ENCODE measurements at places on chromosomes 7 and 10.

- no peak for DNase-seq
Measured at GRCh38 chr10:119418362-119418761, 124.2 kb downstream of the RGS10 start.

GRCh38 chr10:16592378-16592777, 70.7 kb upstream of the C1QL3 start:
- DNase-seq = no peak

GRCh38 chr7:159023746-159024145, 120.9 kb downstream of the VIPR2 start:
- DNase-seq = no peak

- DNase-seq = no peak
Measured at GRCh38 chr7:143256932-143257331, 6.3 kb upstream of the GSTK1 start.

DNA sequence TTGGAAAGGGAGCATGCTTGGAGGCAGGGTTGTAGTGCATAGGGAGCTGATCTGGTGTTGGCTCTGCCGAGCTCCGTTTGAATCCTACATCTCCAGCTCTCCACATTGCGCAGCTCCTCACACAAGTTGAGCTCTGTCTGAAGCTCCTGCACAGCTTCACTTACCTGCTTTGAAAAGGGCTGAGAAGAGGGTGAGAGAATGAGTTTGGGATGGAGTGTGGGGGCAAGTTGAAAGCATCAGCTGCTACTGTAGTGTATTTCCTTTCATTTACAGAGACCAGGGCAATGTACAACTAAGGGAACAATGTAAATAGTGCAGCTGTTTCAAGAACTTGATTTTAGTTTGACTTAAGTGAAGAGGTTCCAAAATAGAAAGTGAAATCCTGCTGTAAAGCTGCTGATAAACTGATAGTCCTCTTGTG, 88.5 kb downstream of the VTI1A start:
- no peak for DNase-seq

GRCh38 chr7:2953588-2954407, 89.9 kb downstream of the CARD11 start:
- DNase-seq = no peak

GRCh38 chr10:104922810-104923209, 281.7 kb downstream of the SORCS3 start:
- no peak for DNase-seq

- DNase-seq = no peak
Measured at GRCh38 chr7:17109020-17109419, 189.4 kb upstream of the AHR start.

- no peak for DNase-seq
Measured at GRCh38 chr10:112851588-112852211, 98.3 kb upstream of the TCF7L2 start.

DNA sequence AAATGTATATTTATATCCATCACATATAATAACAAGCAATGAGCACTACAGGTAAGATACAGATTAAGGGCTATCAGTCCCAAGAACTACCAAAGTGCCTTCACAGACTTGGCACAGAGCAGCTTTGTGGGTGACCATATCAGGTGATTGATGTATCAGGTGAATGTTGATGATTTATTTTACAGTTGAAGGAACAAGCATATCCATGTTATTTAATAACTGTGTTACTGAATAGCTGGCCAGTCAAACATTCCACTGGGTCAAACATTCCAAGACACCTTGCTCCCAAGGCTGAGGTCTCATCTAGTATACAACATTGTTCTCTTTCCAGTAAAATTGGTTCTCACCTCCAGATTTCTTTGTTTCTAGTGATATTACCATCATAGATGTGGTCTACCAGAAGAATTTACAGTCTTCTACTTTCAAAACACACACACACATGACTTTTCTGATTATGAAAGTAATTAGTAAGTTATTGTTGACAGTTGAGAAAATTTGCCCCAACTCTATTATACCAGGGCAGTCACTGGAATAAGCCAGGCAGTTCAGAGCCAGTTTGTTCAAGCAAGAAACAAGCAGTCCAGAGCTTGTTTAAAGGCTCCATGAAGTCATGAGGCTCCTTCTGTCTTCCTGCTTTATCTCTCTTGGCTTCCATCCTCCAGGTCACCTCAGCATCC, 68.2 kb downstream of the ELAPOR2 start:
- DNase-seq = no peak

Data from GM12891 (cell line).